Spleen (tissue), 13 donors: ENCODE measurements at places on chromosomes 4 and X. TPM values are rescaled to one million over a fixed set of nuclear protein-coding genes. Genes with fewer than 3 reads are reported as not detected.

RTL5 gene
- 4.5 TPM for total RNA-seq

RIPPLY1 gene
- total RNA-seq, result not detected

GRCh38 chr4:56671373-56671772 lies 9.7 kb downstream of the HOPX start:
- DNase-seq, result no peak
- H3K36me3 ChIP-seq, result no peaks in the 10 kb centered on the region
- H3K4me3 ChIP-seq, result no peak overlapping the region
- H3K27ac ChIP-seq, result no peak overlapping the region
- no peaks in the 10 kb centered on the region for H3K27me3 ChIP-seq

DNA sequence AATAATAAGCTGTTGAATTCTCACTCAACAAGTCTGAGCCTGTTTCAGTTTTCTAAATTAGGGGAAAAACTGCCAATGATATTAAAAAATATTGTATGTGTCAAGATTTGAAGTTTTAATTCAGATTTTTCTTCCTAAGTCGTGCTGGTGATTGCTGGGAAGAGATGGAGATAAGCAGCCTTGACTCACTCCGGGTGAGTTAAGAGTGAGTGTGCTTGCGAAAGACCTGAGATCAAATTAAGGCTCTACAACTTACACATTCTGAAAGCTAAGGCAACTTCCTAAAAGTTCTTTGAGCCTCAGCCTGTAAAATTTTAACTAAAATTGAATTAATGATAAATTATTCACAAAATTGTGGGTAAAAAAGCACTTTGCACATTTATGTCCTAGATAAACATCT lies 1441.2 kb downstream of the PCDH7 start:
- no peaks in the 10 kb centered on the region for H3K36me3 ChIP-seq
- no peak for DNase-seq
- H3K4me1 ChIP-seq, result no peaks in the 10 kb centered on the region
- H3K4me3 ChIP-seq, result no peak overlapping the region
- no peak overlapping the region for H3K27ac ChIP-seq
- no peaks in the 10 kb centered on the region for H3K27me3 ChIP-seq

DNA sequence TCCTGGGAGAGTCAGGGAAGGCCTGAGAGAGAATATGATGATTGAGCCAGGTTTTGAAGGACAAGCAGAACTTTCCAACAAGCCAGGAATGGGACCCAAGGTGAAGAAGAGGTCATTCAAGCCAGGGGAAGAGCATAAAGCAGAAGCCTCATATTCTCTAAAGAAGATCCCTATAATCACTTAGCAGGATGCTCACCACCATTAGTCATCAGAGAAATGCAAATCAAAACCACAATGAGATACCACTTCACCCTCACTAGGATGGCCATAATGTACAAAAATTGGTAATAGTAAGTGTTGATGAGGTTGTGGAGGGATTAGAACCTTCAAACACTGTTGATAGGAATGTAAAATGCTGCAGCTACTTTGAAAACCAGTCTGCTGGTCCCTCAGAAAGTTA lies 20.5 kb upstream of the SUPT20HL1 start:
- no peaks in the 10 kb centered on the region for H3K36me3 ChIP-seq
- DNase-seq, result no peak
- no peak overlapping the region for H3K27ac ChIP-seq
- H3K27me3 ChIP-seq, result no peaks in the 10 kb centered on the region
- no peak overlapping the region for H3K4me3 ChIP-seq
